Stimulated activated CD8-positive, alpha-beta memory T cell treated with anti-CD3 and anti-CD28 coated beads, Interleukin-4, amount 100 ng/mL, for 1 hour (primary cell): ENCODE measurements at places on chromosomes 12 and 14.

DNA sequence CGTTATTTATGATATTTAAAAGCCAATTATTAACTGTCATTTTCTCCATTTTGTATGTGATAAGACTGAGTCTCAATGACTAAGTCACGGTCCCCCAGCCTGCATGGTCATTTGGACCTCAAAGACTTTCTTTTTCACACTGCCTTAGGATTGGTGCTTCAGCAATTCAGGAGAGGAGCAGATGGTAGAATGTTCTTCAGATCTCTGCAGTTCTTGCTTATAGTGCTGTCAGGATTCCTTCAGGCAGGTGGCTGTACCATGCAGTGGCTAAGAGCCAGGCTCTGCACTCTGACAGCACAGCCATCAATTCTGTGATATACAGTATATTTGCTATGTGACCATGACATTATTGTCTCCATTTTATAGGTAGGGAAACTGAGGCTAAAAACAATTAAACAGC lies 18.7 kb downstream of the SSPN start:
- no peak for DNase-seq

DNA sequence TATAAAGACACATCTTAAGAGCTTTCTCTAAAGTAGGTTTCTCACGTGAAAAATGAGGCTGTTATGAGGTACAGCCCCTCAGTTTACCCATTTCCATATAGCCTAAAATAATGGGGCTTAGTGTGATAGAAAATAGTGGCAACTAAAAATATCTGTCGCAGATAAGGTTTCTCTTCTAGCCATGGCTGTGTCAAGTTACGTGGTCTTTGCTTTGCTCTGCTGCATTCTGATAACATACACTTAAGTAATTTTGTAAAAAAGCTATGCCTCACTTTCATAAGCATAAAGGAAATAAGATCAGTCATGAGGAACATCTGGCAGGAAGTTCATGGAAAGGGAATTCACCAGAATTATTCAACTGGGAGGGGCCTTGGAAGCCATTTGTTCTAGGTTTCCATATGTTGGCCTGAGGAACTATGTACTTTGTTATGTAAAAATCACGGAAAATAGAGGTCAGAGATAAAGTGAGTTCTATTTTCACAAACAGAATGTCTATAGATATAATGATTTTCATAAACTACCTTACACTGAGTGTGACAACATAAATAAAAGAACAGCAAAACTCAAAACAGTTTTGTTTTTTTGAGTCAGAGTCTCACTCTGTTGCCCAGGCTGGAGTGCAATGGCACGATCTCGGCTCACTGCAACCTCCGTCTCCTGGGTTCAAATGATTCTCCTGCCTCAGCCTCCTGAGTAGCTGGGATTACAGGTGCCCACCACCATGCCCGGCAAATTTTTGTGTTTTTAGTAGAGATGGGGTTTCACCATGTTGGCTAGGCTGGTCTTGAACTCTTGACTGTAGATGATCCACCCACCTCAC lies 195.6 kb upstream of the KRR1 start:
- DNase-seq: no peak

DNA sequence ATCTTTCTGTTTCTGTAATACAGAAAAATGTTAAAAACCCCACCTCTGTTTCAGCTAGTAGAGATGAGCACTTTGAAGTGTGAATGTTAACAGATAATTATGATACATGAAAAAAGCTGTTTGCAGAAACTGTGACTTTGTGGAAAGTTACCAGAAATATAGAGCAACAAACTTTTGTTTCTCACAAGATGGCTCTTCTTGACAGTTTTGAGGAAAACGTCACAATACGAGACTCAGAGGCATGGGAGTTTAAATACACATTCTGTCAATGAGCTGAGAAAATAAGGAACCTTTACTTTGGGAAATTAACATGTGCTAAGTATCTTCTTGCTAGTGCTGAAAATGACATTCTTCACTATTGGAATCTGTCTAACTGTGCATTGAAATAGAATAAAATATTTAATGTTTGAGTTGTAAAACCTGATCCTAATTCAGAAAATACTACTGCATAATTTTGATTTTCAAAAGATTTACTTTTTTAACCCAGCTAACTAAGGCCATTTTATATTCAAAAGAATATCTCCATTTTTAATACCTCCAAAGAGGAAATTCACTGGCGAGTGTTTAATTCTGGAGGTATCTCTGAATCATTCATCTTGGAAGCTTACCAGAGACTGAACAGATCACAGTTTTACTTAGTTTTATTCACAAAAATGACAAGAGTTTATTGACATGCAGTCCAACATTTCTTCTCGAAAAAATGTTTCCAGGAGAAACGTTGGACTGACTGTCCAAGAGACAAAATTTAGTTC lies 308.9 kb upstream of the LRFN5 start:
- no peak for DNase-seq

DNA sequence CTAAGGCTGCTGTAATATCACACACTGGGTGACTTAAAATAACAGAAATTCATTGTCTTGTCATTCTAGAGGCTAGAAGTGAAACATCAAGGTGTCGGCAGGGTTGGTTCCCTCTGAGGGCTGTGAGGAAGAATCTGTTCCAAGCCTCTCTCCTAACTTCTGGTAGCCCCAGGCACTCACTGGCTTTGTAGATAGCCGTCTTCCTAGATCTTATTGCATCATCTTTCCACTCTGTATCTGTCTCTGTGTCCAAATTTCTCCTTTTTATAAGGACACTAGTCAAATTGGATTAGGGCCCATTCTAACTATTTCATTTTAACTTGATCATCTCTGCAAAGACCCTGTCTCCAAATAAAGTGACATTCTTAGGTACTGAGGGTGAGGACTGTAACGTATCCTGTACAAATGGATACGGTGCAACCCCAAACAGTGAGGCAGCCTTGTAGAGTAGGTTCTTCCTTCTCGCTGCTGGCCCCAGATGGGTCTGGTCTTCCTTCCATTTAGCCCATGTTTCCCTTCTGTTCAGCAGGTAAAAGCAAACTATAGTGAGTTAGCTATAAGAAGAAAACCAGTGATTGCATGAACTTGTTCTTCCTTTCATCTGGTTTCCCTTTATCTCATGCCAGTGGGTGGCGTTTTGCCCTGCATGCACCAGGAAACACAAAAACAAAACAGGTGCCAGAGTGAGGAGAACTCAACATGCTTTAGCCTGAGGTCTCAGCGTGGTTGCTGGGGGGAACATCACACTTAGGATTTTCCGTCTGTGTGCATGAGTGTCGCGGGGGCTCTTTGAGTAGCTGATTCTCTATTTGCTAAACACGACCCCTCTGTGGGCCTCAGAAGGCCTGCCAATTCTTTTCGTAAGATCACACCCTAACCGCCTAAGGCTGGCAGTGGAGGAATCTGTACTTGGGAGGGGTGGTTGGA lies 19.5 kb downstream of the TTC9 start:
- no peak for DNase-seq

- DNase-seq: no peak
These were observed 127.3 kb upstream of the FLRT2 start for GRCh38 chr14:85402569-85403162.

DNA sequence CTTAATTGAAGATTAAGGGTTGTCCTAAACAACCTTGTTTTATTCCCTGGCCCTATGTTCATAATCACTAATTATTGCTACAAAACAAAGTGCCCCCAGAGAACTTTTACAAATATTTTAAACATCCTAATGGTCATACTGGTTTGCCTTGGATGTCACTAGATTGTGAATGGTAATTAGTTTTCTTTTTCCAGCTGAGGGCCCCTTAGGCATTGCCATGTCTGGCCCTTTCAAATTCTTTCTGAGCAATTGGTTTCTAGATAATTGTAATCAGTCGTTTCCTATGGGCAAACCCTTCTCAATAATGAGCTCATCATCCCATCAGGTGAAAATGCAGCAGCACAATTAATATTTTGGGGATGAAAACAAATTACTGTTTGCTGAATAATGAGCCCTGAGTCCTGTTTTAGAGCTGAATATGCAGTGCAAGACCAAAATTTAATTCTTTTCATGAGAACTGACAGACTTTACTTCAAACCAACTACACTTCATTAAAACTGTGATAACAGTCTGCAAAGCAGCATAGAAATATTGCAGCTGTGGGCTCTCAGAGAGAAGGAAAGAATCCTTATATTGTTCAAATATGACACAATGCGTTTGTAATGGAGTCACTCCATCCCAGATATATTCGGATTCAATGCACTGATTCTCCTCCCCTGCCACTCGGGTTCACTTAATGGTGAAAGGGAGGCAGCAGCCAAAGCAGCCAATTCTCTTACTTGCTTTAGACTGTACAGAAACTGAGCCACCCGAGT lies 67.7 kb upstream of the ARHGAP5 start:
- DNase-seq: no peak

DNA sequence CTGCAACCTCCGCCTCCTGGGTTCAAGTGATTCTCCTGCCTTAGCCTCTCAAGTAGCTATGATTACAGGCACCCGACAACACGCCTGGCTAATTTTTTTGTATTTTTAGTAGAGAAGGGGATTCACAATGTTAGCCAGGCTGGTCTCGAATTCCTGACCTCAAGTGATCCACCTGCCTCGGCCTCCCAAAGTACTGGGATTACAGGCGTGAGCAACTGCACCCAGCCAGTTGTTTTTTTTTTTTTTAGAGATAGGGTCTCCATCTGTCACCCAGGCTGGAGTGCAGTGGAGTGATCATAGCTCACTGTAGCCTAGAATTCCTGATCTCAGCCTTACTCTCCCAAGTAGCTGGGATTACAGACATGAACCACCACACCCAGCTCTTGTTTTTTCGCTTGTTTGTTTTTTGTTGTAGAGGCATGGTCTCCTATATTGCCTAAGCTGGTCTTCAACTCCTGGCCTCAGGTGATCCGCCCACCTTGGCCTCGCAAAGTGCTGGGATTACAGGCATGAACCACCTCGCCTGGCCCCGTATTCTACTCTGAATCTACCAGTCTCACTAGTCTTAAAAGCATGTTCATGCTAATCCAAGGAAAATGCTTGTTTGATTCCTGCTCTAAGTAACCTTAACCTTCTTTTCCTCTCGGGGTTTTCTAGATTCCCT lies 31.7 kb upstream of the STRN3 start:
- no peak for DNase-seq

- no peak for DNase-seq
These were observed 165.4 kb upstream of the CCDC198 start for GRCh38 chr14:57659052-57659451.

GRCh38 chr14:67442139-67442906 lies 30.4 kb upstream of the PLEK2 start:
- no peak for DNase-seq

GRCh38 chr12:14849661-14850060 lies 6.3 kb upstream of the ART4 start:
- DNase-seq: no peak

DNA sequence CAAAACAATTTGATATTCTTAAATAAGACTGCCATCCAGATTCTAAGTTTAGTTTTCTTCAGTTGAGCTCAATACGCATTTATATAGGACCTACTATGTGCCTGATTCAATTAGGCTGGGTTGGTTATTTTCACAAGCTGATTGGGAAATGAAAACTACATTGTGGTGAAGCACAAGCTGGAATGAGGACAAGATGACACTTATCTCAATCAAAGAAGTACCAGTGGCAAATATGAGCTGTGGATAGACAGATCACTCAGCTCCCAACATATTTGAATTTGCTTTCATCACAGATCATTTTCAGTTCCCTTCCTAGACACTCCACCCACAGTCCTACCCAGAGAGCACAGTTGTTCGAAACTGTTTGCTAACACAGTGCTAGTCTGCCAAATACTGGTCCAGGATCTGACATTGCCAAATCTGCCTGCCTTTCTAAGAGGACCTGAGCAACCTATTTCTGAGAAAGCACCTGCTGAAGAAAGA lies 74.7 kb downstream of the LLPH start:
- DNase-seq: no peak

- no peak for DNase-seq
These were observed 127.5 kb downstream of the MED13L start for GRCh38 chr12:116150001-116150400.

GRCh38 chr12:117076410-117077372 lies 22.5 kb downstream of the TESC start:
- DNase-seq: no peak

- DNase-seq: no peak
These were observed 12.6 kb upstream of the SNX6 start for GRCh38 chr14:34642595-34642994.

DNA sequence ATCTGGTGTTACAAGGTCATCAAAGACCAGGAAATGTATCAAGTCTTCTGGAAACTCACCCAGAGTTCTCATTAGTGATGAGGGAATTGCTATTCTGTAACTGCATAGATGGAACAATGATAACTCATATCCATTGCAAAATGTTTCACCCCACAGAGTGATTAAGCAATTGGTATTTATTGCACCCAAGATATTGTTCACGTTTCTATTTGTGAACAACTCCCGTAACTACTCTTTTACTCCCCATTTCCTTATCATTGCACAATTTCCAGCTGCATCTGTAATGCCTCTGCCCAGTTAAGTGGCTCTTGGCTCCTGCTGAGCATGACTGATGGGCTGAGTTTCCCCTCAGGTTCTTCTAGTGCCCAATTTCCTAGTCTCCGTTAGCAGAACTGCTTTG lies 108.7 kb upstream of the PRICKLE1 start:
- no peak for DNase-seq

- no peak for DNase-seq
These were observed 10.4 kb downstream of the NCOR2 start for GRCh38 chr12:124556896-124557501.
